ENCODE measurements at places on chromosomes 13 and 19.

DNA sequence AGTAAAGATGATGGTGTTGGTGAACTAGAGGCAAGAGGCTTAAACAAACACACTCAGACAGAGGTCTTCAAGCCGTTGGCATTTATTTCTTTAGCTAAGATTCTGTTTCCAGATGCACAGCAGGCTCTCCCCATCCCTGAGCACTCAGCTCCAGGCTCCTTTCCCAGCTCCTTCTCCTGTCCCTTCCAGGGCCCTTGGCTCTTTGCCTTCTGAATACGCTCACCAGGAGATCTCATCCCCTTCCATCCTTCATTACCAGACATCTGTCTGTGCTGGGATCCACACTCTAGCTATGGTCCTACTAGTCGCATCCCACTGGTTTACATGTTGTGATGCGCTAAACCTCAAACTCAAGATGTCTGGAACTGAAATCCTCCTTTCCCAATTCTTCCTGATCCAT is 25.3 kb upstream of the DOCK9 start:
- no peak for ATAC-seq

- no peak for ATAC-seq
Observed at GRCh38 chr13:27449081-27449603, 1.2 kb downstream of the MTIF3 start.

GRCh38 chr13:36910545-36910944 is 9.5 kb downstream of the SMAD9 start:
- ATAC-seq = no peak

GRCh38 chr19:20247016-20247683 is 80.1 kb downstream of the ZNF486 start:
- ATAC-seq = no peak

GRCh38 chr19:906480-906879 is 6.5 kb downstream of the R3HDM4 start:
- no peak for ATAC-seq

DNA sequence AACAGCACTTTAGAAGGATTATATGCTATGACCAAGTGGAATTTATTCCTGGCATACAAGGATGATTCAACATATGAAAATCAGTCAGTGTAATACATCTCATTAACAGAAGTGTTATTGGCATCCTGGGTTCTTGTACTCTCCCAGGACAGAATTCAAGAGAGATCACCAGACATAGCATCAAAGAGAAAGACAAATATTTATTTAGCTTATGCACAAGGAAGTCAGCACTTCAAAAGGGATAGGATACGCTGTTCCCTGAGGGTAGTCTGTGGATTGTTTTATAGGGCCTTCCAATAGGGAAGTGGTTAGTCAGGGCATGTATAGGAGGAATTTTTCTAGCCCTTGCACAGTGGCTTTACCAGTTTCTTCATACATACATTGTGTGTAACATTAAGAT is 1238.0 kb downstream of the PCDH17 start:
- no peak for ATAC-seq

DNA sequence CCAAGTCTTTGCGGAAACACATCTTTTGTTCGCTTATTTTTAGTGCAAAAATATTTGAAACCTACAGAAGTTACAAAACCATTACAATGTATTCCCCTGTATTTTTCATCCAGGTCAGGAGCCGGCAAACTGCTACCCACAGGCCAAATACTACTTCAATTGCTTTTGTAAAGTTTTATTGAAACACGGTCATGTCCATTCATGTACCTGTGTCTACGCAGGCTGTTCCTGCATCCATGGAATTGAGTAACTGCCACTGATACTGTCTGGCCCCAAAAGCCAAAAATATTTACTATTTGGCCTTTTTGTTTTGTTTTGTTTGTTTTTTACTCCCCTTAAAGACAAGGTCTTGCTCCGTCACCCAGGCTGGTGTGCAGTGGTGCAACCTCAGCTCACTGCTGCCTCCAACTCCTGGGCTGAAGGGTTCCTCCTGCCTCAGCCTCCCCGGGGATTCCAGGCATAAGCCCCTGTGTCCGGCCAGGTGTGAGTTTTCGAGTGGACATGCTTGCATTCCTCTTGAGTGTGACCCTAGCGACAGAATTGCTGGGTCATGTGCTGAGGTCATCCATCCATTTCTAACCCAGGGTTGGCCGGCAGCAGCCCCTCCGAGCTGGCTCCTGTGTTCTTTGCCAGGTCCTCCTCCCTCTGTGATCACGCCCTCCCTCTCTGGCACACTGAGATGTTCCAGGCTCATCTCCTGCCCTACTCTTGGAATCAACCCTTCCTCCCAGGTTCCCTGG is 10.9 kb upstream of the S1PR4 start:
- peak; percentile 29 for ATAC-seq

- ATAC-seq = no peak
Observed at GRCh38 chr13:63481334-63481733, 2065.7 kb upstream of the PCDH20 start.

DNA sequence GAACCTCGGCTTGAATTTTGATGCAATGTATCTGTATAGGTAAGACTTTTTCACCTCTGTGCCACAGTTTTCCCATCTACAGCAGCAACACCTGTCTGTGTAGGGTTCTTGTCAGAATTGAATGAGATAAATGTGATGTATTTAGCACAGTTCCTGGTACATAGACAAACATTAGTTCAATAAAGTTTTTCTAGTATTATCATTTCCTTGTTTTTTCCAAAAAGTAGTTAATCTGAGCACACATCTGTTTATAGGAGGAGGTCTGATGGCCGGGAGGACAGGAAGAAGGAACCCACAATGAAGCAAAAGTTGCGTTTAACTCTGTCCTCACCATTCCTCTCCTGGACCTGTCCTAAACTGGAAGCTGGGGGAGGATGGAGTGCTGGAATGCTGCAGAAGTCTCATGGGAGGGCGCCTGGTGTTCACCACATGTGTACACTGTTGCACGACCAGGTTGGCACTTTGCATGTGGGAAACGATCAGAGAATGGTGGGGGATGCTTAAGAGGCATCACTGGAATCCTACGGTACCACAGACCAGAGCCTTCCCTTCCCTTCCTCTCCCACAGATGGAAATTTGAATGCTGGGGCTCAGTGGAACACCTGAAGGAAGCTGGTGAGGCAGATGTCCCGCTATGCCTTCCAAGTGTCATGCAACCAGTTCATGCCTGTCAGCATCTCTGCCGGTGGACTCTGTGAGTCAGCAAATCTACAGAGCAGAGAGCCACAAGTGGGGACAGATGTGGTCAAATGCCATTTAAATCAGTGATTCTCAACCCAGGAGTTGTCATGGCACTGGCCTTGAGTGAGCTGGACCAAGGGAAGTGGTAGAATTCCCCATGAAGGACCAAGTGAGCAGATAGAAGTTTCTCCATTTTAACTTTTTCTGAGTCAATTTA is 315.6 kb downstream of the DLEU7 start:
- peak; percentile 25 for ATAC-seq

DNA sequence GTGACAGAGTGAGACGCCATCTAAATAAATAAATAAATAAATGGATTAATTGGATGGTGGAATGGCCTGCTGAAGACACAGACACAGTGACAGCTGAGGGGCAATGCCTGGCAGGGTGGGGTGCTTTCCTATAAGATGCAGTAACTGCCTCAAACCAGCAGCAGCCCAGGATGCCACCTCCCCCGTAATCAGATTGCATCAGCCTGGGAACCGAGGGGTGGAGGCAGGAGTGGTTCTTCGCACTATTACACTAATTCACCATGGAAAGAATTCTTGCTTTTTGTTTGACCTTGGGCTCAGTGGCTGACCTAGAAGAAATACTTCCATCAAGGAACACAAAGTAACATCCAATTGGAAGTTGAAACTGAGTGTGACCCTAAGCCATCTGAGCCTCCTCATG is 31.6 kb upstream of the USP12 start:
- no peak for ATAC-seq

- no peak for ATAC-seq
Observed at GRCh38 chr19:34370117-34370516, 5.1 kb downstream of the GPI start.

DNA sequence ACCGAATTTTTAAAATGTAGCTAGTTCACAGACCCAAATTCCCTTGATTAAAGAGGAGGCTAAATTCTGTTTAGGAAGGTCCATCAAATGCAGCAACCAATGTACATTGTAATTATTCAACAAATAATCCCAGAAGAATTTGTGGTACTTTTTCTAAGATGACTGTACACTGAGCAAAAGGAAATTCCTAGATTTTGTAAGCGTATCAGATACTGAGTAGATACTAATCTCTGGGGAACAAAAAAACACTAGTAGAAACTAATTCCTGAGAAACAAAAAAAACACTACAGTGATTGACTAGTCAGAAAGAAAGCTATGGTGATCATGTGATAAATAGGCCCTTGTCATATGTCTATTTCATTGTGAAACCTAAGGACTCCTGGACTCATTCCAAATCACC is 246.1 kb downstream of the PCDH17 start:
- no peak for ATAC-seq

DNA sequence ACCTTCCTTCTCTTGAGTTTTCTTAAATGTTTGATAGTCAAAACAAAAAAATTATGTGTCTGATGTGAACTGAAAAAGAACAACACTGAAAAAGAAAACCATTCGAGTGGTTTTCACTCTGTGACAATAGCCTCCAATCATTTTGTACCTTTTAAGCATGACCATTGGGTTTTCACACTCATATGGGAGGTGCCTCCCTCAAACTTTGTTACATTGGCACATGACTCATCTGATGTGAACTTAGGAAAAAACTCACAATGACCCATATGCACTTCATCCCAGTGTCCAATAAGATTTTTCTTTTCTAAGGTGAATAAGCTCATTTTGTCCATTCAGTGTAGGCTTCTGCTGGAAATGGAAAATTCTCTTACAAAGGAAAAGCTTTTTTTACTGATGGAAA is 66.6 kb upstream of the XPO4 start:
- peak; percentile 76 for ATAC-seq

DNA sequence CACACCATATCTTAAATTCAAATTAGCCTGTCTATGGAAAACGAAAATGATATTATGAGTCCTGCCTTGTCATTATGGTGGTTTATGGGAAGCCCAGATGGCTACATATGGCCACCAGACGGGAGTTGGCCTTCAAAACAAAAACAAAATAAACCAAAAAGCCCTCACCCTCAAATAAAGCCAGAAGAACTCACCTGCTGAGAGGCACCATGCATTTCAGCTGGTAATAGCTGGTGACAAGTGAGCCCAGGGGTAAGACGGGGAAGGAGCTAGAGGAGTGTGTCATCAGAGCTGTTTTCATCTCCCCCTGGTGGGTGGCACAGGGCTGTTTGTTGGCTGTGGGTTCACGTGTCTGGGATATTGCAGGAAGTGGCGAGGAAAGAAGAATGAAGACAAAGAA is 152.9 kb downstream of the EFNB2 start:
- ATAC-seq = no peak

GRCh38 chr19:18194554-18195238 is 1.7 kb downstream of the MPV17L2 start:
- ATAC-seq = peak; percentile 4

Measured in motor neuron (in vitro differentiated cells).